GF-D8 (cell line): ENCODE measurements at places on chromosomes 3 and 15.

DNA sequence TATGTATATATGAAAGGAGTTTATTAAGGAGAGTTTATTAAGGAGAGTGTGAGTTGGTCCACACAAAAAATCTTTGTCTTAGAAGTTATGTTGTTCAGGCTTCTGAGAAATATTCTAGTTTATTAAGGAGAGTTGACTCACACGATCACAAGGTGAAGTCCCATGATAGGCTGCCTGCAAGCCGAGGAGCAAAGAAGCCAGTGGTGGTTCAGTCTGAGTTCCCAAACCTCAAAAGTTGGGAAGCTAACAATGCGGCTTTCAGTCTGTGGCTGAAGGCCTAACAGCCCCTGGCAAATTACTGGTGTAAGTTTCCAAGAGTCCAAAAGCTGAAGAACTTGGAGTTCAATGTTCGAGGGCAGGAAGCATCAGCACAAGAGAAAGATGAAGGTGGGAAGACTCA, 42.4 kb upstream of the DAZL start:
- no peak for DNase-seq

GRCh38 chr3:151960961-151961580, 87.6 kb downstream of the SUCNR1 start:
- DNase-seq = no peak

DNA sequence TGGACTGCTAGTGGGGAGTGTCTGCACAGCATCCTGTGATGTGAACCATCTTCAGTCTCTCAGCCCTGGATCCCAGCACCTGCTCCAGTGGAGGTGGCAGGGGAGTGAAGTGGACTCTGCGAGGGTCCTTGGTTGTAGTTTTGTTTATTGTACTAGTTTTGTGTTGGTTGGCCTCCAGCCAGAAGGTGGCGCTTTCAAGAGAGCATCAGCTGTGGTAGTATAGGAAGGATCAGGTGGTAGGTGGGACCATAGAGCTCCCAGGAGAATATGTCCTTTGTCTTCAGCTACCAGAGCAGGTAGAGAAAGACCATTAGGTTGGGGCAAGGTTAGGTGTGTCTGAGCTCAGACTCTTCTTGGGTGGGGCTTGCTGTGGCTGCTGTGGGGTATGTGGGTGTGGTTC, 20.9 kb downstream of the NEK11 start:
- DNase-seq = no peak

GRCh38 chr3:64157150-64158035, 67.9 kb downstream of the PRICKLE2 start:
- no peak for DNase-seq

DNA sequence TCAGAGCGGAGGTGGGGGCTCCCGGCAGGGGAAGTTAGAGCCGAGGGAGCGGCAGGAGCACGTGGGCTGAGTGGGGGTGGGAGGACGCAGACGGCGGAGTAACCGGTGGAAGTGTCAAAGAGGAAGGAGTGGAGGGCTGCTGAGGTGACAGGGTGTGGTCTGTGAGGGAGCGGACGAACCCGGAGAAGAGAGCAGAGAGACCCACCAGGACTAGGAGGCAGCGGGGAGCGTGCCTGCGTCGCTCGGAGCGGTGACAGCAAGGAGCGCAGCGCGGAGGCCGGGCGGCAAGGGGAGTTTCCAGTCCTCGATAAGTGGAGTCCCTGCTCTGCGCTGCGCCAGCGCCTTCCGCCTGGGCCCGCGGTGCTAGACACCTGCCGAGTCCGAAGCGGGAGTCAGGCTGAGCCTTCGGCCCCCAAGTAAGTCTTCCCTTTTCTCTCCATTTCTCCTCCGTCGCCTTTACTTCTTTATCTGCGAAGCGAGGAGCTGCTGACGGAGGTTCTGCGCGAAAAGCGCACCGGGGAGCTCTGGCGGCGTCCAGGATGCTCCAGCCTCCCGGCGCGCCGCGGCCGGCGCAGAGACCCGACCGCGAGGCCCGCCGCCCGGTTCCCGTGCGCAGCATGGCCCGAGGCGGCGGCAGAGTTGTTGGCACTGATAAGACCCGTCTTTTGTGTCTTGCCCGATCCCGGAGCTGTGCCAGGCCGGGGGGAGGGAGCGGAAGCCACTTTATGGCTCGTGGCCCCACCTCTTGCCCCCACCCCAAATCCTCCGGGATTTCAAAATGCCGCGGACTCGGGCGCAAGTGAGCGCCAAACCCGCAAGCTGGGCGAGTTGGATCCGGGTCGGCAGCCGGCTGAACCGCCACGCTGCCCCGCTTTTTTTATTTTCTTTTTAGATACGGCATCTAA, 533.0 kb upstream of the SEMA6D start:
- no peak for DNase-seq
